ENCODE measurements at places on chromosomes 3 and 15. TPM values are rescaled to one million over a fixed set of nuclear protein-coding genes. Genes with fewer than 3 reads are reported as not detected.

The SMAD6 gene
- polyA plus RNA-seq, result 31.4 TPM

The SOX2 gene
- 15.8 TPM for polyA plus RNA-seq

The GRAMD1C gene
- polyA plus RNA-seq, result 3.2 TPM

The LCTL gene
- polyA plus RNA-seq, result 0.35 TPM

The LRRIQ4 gene
- 0.16 TPM for polyA plus RNA-seq

GRCh38 chr3:184384342-184384741, 4.5 kb downstream of the CHRD start:
- no peak for DNase-seq

DNA sequence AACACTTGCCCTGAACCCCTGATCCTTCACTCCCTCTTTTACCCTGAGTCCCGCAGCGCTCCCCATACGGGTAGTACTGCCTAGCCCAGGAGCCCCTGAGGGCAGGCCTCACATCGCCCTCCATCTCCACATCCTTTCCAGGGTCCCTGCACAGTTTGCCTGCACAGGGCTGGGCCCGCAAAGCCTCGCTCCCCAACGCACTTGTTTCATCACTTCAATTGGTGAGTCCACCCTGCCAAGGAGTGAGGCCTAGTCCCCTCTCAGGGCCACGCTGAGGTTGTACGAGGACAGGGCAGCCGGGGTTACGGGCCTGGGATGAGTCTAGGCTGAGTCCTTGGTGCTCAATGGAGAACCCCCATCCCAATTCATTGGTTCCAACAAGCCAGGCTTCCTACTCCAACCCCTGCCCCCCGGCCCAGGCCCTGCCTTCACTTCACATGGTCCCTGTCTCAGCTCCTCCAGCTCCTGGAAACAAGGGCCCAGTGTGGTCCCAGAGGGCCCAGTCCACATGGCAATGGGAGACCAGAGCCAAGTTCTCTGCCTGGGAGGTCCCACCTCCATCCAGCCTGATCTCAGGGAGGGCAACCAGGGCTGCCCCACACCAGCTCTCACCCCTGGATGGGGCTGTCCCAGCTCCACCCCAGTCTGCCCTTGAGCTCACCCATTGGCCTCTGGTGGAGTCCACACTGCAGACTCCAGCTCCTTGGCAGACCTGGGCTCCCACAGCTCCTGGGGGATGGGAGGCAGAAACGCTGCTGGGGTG, 12.4 kb upstream of the CLK3 start:
- DNase-seq, result no peak

DNA sequence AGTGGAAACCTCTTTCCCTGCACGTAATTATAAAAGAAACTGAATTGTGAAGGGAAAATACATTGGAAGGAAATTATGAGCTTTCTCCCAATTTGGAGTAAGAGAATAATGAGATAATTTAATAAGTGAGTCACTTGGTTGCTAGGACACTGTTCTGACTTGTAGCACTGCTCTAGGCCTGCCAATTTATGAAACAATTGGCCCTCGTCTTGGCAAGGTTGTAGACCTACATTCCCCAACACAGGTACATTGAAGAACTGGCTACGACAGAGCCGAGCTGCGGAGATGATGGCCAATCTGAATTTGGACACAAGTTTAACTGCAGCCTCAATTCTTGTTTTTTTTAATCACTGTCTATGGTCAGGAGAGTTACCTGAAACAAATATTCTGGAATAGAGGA, 674.1 kb downstream of the MECOM start:
- DNase-seq, result peak; percentile 26

GRCh38 chr3:177554895-177555759, 357.8 kb upstream of the TBL1XR1 start:
- DNase-seq, result no peak

GRCh38 chr3:42014458-42014920, 52.6 kb upstream of the ULK4 start:
- DNase-seq, result no peak

GRCh38 chr15:41790756-41791546, 16.7 kb downstream of the MAPKBP1 start:
- no peak for DNase-seq

GRCh38 chr15:67064607-67065530, 533 bp upstream of the SMAD3 start:
- DNase-seq, result no peak

DNA sequence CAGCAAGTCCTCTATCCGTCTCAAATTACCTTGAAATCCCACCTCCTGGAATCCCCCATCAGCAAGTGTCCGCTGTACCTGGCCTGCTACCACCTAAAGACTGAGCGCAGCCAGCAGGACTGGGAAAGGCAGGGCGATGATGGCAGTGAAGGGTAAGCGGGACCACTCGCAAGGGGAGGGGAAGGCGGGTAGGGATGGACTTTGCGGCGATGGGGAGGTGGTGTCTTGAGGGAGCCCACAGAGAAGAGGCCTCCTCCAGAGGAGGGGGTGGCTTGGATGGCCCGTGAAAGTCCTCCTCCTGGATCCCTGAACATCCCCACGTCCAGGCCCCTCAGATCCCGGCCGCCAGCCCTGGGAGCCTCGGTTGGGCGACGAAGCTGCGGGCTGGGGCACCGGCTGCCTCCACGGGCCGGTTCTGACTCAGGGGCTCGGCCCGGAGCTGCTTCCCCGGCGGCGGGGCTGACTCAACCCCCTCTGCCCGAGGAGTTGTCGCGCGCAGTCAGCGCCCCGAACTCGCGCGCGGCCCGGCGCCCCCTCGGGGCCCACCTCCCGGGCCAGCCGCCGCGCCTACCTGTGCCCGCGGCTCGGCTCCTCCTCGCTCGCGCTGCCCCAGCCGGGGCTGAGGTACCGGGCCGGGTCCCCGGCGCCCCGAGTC, 512 bp downstream of the LARP6 start:
- no peak for DNase-seq

GRCh38 chr15:63287109-63287508, 9.7 kb downstream of the APH1B start:
- no peak for DNase-seq

GRCh38 chr3:120459196-120459595, 8.4 kb upstream of the FSTL1 start:
- no peak for DNase-seq

DNA sequence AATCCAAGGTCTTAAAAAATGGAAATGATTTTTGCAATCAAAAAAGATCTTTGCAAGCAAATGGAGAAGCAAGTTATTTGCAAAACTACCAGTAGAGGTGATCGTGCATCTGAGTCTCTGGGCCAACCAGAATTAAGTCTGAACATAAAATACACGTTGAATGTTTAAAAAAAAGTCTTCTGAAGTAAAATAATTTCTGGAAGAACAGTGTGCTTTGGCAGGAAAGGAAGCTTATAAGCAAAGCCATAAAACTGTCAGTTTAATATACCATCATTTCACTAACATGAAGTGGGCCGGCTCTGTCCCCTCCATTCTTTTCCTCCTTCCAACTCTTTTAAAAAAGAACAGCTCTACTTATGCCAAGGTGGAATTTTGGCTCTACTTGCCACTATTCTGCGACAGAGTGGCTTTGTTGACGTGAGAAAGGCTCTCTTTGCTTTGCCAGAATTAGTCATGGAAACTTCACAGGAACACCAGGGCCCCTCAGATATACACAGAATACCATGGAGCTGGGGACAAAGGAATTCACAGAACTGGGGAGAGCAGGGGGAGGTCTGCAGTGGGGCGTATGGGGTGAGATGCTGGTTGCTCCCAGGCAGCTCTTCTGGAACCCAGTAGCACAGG, 29.8 kb downstream of the FSTL1 start:
- no peak for DNase-seq

- no peak for DNase-seq
These were observed 13.1 kb upstream of the USP3 start for GRCh38 chr15:63491116-63491827.

Measured in right lung (tissue), 10 donors.